ENCODE measurements at places on chromosomes 6 and 20. TPM values are rescaled to one million over a fixed set of nuclear protein-coding genes. Genes with fewer than 3 reads are reported as not detected.

- no peaks in the 10 kb centered on the region for H3K27me3 ChIP-seq
- H3K4me3 ChIP-seq = no peak overlapping the region
- DNase-seq = no peak
- peaks cover 26% of the 10 kb centered on the region for H3K4me1 ChIP-seq
- H3K27ac ChIP-seq = no peak overlapping the region
- no peaks in the 10 kb centered on the region for H3K36me3 ChIP-seq
Measured at GRCh38 chr6:106735136-106735633, 105.8 kb downstream of the QRSL1 start.

DNA sequence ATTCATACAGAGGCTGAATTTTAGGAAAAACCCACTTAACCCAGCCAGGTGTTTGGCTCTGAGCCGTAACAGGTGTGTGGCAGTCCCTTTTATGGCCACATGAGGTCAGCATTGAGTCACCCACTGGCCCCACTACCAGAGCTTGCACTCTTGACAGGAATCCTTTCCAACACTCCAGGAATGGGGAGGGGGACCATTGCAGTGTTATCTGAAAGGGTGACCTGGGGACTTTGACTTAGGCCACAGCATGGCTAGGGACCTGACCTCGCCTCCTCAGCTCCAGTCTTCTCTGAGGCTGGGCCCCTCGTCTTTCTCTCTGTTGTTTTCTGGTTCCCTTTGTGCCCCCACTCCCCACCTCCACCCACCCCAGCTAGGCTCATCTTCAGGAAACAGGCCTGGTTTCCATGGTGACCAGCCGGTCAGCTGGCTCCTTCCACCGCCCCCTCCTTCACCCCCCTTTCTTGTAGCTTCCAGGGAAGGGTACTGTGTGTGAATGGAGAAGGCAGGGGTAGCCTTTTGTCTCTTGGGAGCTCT, 2.1 kb upstream of the TMEM151B start:
- peaks cover 36% of the 10 kb centered on the region for H3K4me1 ChIP-seq
- H3K36me3 ChIP-seq = no peaks in the 10 kb centered on the region
- H3K4me3 ChIP-seq = no peak overlapping the region
- peaks cover 4% of the 10 kb centered on the region for H3K27me3 ChIP-seq
- peak; percentile 69 for DNase-seq
- no peak overlapping the region for H3K27ac ChIP-seq

TRPC4AP gene
- 67.4 TPM for total RNA-seq

GRIK2 gene
- not detected for total RNA-seq

DNA sequence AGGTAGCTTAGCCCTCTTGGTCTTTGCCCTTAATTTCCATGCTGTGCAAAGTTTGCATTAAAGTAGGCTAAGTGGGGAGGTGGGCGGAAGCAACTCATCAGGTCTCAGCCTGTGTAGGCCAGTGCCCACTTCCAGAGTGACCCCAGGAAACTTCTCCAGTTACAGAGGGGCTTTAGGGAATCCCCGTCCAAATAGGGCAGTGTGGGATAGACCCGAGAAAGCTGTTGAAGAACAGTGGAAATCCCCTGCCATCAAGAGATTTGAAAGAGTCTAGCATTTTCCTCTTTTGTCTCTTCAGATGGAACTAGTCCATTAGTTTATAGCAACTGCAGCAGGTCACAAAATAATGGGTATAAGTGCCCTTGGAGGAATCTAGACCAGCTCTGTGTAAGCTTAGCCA, 20.2 kb downstream of the SF3B5 start:
- no peak overlapping the region for H3K27ac ChIP-seq
- no peak for DNase-seq
- no peaks in the 10 kb centered on the region for H3K4me1 ChIP-seq
- H3K4me3 ChIP-seq = no peak overlapping the region
- no peaks in the 10 kb centered on the region for H3K27me3 ChIP-seq

DEFB132 gene
- total RNA-seq = not detected

DNA sequence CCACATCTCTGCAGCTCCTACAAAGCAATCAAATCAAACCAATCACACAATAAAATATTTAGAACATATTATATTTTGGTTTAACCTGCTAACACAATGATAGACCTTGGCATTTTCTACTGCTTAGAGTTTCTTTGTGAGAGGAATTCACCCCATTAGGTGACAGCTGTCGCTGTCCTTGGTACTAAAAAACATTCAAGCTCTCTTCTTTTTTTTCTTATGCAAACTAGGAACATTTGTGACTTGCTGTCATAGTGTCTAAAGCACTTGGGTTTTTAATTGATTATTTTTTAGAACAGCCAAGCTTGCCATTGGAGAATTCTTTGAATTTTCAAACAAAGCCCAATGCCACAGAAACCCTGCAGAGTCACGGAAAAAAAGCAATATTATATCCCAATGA, 46.4 kb downstream of the CNR1 start:
- H3K27me3 ChIP-seq = no peaks in the 10 kb centered on the region
- no peak overlapping the region for H3K27ac ChIP-seq
- peak; percentile 14 for DNase-seq
- H3K4me3 ChIP-seq = no peak overlapping the region

DNA sequence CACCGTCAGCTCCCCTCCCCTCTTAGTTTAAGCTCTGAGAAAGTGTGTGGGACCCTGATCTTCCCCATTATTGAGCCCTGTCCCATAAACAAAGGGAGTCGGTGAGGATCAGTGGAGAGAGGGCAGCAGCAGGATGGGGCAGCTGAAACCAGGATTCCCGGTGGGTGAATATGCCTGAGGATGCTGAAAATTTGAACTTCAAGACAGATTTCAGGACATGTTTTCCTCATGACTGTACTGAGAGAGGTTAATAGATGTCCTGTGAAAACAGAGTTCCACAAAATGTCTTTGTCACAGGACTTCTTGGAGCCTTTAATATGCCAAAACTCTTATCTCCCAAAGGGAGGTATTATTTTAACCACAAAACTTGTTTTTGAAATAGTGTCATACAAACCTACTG, 53.5 kb upstream of the SLC22A16 start:
- H3K27ac ChIP-seq = no peak overlapping the region
- H3K27me3 ChIP-seq = no peaks in the 10 kb centered on the region
- no peak for DNase-seq
- H3K4me1 ChIP-seq = no peaks in the 10 kb centered on the region
- no peak overlapping the region for H3K4me3 ChIP-seq
- H3K36me3 ChIP-seq = no peaks in the 10 kb centered on the region

GRCh38 chr6:123897965-123898364, 94.3 kb downstream of the NKAIN2 start:
- H3K36me3 ChIP-seq = no peaks in the 10 kb centered on the region
- DNase-seq = no peak
- no peak overlapping the region for H3K4me3 ChIP-seq
- no peaks in the 10 kb centered on the region for H3K4me1 ChIP-seq

DNA sequence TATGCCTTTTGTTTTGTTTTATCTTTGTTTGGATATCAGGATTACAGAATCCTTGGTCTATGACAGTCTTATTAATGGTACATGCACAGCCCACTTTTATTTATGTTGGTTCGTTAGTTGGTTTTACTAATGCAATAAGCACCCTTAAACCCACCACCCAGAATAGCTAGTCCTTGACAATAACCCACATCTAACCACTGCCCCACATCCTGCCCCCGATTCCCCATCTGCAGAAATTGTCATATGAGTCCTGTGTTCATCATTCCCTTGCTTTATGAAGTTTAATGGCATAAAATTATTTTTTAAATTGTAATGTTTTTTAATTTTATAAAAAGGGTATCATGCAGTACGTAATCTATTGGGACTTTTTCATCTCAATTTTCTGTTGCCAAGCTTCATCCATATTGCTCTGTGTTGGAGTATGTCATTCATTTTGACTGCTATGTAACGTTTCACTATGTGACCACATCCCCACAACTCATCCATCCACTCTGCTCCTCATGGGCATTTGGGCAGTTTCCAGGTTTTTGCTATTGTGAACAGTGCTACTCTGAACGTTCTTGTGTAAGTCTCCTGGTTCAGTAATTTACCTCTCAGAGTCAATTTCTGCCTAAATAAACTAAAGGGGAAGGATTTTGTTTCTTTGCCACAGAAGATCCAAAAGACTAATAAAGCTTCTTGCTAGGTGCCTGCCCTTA, 150.4 kb downstream of the MRPL14 start:
- H3K4me1 ChIP-seq = peaks cover 18% of the 10 kb centered on the region
- H3K4me3 ChIP-seq = no peak overlapping the region
- no peaks in the 10 kb centered on the region for H3K27me3 ChIP-seq
- no peak overlapping the region for H3K27ac ChIP-seq
- H3K36me3 ChIP-seq = no peaks in the 10 kb centered on the region

GRCh38 chr20:47349365-47350180, 6.9 kb downstream of the ZMYND8 start:
- no peak for DNase-seq
- peak overlapping the region; percentile 53 for H3K27ac ChIP-seq
- peaks cover 95% of the 10 kb centered on the region for H3K4me1 ChIP-seq
- peaks cover 25% of the 10 kb centered on the region for H3K36me3 ChIP-seq
- H3K4me3 ChIP-seq = no peak overlapping the region
